ENCODE measurements at places on chromosomes 6 and 20.
A peak's percentile ranks its signal among the peaks of the same experiment; 100 is the strongest.

GRCh38 chr20:47956268-47956995 is 171.2 kb upstream of the SULF2 start:
- DNase-seq, result no peak

- DNase-seq, result no peak
Observed at GRCh38 chr6:149387779-149388512, 12.1 kb upstream of the SUMO4 start.

DNA sequence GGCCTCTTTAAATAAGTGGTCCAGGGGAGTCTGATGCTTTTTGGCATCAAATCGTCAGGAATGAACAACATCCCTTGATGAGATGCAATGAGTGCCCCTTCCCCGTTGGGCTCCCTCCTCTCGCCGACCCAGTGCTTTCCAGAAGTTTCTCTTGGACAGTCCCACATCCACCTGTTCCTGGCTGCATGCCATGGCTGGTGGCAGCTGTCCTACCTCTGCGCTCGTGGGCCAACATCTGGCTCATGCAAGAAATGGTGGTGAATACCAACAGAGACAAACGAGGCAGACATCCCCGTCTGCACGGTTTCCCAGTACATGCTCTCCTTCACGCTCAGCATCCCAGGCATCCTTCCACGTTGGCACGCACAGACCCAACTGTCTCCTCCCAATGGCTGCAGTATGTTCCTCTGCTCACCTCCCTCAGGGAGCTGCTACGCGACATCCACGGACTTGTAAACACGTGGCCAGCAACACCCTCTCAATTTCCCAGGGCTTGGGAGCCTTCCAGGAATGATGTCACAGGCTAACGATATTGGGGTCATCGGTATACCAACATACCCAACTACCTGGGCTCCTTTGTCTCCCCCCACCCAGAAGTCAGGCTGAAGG is 37.5 kb downstream of the PPP1R3G start:
- DNase-seq, result no peak

GRCh38 chr6:100721256-100721655 is 159.9 kb downstream of the ASCC3 start:
- DNase-seq, result no peak

GRCh38 chr20:55166063-55166462 is 690.7 kb downstream of the DOK5 start:
- DNase-seq, result no peak

DNA sequence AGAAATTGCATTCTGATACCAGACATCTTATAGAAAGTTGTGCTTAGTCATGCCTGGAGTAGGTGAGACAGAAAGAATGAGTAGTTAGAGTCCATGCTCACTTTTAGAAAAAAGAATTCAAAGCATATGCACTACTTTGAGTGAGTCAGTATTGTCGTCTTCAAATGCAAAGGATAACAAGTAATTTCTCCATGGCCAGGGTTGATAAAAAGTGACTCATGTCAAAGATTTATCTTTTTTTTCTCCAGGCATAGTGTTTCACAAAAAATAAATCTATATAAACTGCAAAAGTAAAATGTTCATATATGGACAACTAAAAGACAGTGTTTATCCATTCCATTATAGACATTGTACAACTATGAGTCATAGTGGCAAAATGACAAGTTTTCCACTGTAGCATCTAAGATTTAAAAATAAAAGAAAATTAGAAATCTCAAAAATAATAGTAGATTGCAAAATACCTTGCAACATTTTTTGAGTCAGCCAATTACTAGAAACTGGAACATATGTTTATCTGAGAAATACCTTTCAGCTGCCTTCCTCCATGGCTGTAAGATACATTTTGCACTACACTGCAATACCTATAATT is 329.6 kb downstream of the GRIK2 start:
- no peak for DNase-seq

DNA sequence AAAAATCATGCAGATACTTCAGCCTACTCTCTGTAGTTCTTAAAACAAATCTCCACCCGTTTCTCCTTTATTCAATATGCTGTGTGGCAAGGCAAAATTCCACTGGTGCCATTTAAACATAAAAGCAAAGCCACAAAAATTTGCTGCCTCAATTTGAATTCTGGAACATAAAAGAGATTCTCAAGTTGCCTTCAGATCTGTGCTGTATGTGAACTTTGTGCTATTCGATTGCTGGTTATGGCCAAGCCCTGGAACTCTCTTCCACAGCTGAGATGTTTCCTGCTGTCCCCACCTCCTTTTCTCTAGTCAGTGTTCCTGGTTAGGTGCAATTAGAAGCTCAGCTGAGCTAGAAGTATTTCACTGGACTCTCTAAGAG is 395.3 kb upstream of the BTBD3 start:
- no peak for DNase-seq

DNA sequence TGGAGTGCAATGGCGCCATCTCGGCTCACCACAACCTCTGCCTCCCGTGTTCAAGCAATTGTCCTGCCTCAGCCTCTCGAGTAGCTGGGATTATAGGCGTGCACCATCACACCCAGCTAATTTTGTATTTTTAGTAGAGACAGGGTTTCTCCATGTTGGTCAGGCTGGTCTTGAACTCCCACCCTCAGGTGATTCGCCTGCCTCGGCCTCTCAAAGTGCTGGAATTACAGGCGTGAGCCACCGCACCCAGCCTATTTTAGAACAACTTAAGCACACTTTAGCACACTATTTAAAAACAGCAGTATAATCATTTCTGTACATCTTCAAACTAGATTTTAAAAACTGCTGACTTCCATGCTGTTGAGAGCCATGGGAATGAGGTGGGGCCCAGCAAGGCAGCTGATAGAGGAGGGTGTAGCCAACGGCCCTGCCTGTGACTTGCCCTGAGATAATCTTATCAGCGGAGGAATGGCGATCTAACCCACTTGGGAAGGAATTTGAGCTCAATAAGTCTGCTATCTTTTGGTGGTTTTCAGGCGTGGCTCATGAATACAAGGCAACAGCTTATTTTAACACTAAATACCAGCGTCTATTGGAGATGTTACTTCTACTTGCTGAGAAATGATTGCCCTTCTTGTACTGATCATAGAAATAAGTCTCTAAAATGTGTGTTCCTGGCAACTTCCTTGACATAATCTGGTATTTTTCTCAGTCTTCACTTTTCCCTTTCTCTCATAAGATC is 12.1 kb downstream of the ZDHHC14 start:
- no peak for DNase-seq

GRCh38 chr20:3406481-3407039 is 909 bp downstream of the DNAAF9 start:
- DNase-seq, result no peak

GRCh38 chr6:138503881-138504680 is 4.8 kb upstream of the NHSL1 start:
- DNase-seq, result no peak

GRCh38 chr6:5851261-5851757 is 155.4 kb downstream of the NRN1 start:
- peak; percentile 50 for DNase-seq

DNA sequence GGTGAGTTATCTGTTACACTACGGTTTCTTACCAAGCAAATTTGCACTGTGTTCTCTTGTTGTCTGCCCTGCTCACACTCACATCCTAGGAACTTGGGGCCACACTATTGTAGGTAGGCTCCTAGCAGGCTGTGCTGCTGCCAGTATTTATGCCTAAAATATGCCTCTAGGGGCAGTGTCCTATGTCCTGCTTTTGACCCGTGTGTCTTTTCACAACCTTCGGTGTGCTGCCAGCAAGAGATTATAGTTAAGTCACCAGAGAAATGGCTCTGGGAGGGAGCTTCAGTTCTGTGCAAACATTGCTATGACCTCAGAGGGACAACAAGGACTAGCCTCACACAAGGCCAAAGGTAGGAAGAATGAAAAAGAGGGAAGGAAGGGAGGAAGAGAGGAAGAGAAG is 8.9 kb upstream of the TAAR5 start:
- DNase-seq, result no peak

DNA sequence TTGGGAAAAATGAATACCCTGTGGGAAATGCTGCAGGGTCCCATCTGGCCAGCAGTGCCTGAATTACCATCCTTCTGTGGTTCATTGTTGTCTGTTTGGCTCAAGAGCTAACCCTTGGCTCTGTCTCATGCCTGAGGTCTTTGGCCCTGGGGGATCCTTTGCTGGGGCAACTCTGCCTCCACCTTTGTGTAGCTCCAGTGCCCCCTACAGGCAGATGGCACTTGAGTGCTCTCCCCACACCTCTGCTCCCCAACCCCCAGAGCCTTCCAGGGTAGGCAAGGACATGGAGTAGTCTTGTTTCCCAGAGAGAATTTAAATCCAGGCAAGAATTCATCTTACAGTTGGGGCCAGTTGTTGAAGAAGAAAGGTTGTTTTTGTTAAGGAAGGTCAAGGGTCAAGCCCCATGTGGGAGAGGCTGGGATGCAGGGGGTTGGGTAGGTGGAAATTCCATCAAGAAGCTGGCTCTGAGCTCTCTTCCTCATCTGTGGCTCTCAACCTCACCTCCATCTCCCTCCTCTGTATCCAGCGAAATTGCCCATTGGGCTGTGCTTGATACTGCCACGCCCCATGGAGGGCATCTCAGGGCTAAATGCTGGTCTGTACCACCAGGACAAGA is 44.2 kb downstream of the ZNF831 start:
- peak; percentile 67 for DNase-seq

DNA sequence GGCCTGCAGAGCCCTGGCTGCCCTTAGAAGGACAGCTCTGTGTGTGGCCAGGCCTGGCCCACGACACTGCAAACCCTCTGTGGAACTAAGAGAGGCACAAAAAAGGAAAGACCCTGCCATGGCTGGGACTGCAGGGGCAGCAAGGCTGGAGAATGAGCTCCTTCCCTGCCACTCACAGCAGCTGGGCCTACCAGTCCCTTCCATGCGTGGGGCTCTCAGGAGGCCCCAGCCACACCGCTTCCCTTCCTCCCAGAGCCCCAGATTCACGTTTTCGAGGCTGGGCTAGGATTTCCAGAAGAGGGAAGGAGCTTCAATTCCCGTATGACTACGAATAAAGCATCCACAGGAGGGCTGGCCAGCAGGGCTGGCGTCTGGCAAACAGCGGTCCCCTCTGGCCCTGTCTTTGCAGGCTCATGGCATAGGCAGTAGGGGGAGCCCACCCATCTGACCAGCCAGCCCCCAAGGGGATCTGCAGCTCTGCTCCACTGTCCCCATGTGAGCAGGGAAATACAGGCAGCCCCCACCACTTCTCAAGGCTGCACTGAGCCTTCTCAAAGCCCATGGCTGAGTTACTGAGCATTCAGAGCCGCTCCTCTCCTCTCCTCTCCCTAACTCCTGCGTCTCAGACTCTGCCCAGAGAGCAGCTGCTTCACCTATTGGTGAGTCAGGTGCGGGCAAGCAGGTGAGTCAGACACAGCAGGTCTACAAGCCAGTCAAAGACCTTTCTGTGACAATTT is 53.1 kb downstream of the NINL start:
- no peak for DNase-seq

DNA sequence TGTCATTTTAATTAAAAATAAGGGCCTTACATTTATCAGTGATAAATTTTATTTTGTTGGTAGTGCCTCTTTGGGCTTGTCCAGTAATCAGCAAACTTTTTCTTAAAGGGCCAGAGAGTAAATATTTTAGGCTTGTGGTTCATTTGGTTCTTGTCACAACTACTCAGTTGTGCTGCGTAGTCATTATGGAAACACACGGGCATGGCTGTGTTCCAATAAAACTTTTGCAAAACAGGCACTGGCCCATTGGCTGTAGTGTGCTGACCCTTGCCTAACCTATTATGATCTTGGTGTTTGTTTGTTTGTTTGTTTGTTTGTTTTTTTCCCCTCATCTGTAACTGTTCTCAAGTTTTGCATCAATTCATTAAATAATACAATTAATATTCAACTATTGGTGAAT is 19.4 kb downstream of the TBPL1 start:
- no peak for DNase-seq

GRCh38 chr6:73514746-73515110 is 6.1 kb downstream of the EEF1A1 start:
- no peak for DNase-seq

DNA sequence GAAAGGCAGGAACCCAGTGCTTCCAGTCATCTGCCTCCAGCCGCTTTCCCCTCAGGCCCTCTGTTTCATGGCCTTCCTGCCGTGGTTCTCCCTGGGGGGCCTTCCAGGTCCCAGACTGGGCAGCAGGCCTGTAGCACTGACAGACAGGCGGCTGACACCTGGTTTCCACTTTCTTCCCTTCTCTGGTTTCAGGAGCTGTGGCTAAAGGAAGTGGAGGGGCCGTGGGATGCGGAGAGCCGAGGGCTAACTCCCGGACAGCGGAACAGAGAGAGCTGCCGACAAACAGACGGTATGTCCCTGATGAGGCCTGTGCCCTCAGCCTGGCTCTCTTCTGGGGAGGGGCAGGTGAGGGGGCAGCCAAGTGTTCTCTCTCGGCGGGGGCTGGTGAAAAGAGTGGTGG is 12.5 kb downstream of the LRRC73 start:
- DNase-seq, result no peak

DNA sequence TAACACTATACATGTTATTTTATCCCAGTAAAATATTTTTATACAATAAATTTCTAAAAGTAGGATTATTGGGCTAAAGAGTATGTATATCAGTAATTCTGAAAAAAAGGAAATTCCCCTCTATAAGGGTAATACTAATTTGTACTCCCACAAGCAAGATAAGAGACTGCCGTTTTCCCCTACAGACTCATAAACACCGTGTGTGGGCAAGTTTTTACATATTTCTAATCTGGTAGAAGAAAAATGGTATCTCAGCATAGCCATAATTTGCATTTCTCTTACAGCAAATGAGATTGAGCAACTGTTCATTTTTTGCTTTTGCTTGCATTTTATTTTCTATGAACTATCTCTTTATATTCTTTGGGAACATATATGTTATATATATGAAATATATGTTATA is 26.0 kb upstream of the MYMX start:
- DNase-seq, result no peak

DNA sequence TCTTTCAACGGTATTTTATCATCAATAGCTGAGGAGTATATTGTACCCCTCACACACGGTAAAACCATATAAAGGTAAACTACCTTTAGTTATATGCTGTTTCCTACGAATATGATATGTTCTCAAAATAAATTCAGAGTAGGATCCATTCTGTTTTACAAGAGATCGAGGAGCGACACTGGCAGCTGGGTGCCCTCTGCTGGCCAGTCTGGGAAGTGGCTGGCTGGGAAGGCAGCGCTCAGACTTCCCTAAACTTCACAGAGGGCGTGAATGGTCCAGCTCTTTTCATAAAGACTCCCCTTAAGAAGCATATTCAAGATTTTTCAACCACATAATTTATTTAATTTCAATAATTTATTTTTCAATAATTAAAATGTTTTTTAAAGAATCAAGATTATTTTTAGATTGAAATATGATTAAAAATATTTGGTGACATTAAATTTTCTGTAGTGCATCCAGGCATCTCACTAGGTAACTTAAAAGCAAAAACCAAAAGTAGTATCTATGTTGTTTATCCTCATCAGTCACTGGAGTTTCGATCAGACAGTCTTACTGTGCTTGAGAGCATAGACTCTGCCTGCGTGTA is 187.5 kb upstream of the PDE10A start:
- DNase-seq, result peak; percentile 14

DNA sequence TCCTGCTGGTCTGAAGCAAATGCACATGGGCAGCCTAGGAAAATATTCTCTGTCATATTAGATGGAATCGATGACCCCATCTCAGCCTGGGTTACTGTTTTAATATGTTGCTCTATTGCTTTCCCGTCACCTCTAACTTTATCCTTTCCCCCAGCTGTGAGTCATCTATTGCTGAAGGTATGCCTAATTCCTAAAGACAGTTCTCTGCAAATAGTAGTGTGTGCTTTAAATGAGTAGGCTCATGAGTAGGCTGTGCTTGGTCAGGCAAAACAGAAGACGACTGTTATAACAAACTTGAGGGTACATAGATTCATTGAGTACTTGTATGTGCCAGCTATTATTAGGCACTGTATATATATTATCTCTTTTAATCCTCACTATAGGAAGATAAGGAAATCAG is 47.2 kb downstream of the CTNNBL1 start:
- no peak for DNase-seq
